ENCODE measurements at places on chromosomes 7 and 10.
A peak's percentile ranks its signal among the peaks of the same experiment; 100 is the strongest.

- no peak for ATAC-seq
These were observed 87.6 kb upstream of the SEMA3D start for GRCh38 chr7:85274454-85274853.

DNA sequence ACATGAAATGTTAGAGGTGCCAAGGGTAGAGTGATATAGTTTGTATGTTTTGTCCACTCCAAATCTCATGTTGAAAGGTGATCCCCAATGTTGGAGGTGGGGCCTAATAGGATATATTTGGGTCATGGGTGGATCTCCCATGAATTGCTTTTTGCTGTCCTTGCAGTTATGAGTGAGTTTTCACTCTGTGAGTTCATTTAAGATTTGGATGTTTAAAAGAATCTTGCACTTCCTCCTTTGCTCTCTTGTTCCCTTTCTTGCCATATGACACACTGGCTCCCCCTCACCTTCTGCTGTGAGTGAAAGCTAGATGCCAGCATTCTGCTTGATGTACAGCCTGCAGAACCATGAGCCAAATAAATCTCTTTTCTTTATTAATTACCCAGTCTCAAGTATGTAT lies 269.2 kb downstream of the ZWINT start:
- no peak for ATAC-seq

DNA sequence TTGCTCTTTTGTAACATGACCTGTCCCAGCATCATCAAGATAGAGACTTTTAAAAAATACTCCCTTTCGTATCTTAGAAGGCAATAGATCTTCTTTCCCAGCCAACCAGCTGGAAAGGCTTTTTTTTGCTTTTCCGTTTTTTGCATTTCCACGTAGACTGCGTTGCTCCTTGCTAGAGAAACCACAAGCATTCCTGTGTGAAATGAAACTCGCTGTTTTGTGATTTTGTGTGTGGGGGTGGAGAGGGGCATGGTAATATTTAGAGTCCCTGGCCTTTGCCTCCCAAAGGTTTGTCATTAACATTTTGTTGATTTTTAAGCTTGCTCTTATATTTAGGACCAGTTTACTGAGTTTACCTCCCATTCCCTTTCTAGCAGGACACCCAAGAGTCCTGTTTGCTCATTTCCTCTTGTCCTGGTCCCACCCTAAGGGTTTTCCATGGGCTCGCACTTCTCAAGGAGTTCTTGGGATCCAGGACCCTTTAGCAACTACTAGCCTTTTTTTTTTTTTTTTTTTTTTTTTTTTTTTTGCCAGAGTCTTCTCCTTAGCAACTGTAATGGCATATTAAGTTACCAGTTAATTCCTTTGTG lies 243.6 kb downstream of the BICC1 start:
- no peak for ATAC-seq

GRCh38 chr10:47095211-47095610 lies 184.0 kb downstream of the PTPN20 start:
- no peak for ATAC-seq

- ATAC-seq: no peak
These were observed 19.9 kb upstream of the CNPY1 start for GRCh38 chr7:155566011-155566836.

GRCh38 chr7:81680120-81680519 lies 89.7 kb downstream of the HGF start:
- no peak for ATAC-seq

GRCh38 chr7:158549176-158549615 lies 38.4 kb downstream of the PTPRN2 start:
- ATAC-seq: no peak

DNA sequence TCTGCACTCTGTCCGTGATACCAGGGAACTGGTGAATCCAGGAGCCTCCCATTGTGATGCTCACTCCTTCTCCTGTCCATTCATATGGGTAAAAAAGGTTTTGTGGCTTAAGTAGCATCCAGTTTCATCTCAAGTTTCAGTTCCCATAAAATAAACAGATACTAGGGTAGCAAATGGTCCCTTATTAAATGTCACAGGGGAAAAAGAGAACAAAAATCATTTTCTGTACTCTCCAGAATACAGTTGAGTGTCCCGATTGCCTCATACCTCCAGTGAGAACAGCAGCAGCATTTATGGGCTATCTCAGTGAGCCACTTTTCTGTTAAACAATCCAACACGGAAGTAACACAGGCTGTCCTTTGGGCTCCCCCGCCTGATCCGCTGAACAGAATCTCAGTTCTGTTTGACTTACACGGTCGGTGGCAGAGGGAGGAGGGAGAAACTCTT lies 179.6 kb downstream of the CELF2 start:
- ATAC-seq: peak; percentile 25

- ATAC-seq: no peak
These were observed 503.5 kb upstream of the TPK1 start for GRCh38 chr7:145339319-145339718.

- no peak for ATAC-seq
These were observed 257.6 kb upstream of the IGFBP3 start for GRCh38 chr7:46178661-46179060.

DNA sequence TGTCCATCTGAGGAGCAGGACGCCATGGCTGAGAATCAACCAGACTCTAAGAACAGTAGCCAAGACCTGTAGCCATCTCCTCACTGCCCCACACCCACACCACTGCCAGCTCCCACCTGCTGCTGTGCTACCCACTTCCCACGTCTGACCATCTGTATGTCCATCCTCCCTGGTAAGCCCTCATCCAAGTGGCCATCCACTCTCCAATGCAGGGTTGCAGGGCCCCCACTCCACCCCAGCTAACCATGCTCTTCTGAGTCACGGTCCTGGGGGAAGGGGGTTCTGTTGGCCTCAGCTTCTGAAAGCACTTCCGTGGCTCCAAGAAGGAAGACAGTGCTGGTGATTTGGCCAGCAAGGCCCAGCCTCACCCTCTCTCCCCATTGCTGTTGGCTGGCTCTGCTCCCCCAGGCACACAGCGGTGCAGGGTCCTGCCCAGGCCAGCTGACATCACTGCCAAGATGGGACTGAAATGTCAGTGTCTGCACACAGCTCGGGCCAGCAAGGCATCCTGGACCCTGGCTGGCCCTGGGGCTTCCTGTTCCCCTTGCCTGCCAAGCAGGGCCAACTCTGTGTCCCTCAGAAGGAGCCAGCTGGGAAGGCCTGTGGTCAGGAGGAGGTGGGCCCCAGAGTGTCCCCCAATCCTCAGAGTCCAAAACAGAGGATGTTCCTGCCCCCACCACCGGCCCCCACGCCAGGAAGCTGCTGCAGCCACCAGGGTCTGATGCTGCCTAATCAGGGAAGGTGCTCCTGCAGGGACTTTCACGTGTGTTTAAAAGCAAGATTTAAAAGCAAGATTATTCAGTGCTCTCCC lies 17.5 kb downstream of the RASGEF1A start:
- ATAC-seq: no peak

- ATAC-seq: peak; percentile 31
These were observed 359.2 kb downstream of the PHF14 start for GRCh38 chr7:11332865-11333228.

DNA sequence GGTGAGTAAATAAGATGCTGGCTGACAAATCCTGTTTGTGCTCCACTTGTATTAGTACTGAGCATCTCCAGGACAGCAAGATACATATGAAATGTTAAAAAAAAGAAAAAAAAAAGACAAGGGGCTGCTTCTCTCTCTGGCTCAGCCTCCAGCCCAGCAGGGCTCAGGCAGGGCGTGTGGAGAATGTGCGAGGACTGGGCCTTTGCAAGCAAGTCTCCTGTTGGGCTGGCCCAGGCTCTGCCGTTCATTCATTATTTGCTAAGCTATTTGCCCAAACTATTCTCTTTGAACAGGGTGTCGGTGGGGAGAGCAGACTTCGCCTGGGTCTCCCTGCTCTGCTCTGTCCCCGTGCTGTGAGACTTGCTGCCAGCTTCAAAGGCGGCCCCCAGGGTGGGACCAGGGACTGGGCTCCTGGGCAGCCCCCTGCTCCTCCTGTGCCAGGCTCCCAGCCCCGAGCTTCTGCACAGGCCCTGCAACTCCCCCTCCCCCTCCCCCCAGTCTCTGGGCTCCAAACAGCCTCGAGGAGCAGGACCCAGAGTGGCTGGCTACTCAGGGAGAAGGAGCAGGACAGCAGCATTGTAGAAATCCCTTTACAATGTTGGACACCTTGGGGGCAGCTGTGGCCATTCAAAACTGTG lies 25.6 kb upstream of the MGMT start:
- no peak for ATAC-seq

DNA sequence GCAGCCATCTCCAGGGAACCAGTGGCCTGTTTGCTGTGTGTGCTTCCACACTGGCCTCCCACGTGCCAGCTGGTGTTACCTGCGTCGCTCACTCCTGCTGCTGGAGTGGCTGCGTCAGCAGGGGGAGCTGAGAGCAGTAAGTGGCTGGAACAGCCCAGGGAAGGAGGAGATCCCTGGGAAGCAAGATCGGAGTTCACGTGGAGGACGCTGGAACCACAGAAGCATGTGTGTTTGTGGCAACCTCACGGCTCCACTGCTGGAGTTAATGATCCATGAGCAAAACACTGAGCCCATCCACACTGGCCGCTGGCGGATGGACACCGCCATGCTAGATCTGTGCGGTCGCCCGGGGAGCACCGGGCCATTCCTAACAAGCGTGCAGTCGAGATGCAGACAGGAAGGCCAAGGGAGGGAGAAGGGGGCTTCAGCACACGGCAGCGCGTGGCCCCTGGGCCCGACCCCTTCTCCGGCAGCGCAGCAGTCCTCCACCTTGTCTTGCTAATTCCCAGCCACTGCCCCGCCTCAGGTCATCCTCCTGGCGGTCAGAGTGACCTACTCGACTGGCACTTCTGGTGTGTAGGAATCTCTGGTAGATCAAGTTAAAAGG lies 68.5 kb upstream of the EEPD1 start:
- no peak for ATAC-seq

- ATAC-seq: no peak
These were observed 19.8 kb downstream of the ZNF467 start for GRCh38 chr7:149753375-149754233.

- ATAC-seq: peak; percentile 54
These were observed 129.0 kb downstream of the DNAH11 start for GRCh38 chr7:21671859-21672258.

DNA sequence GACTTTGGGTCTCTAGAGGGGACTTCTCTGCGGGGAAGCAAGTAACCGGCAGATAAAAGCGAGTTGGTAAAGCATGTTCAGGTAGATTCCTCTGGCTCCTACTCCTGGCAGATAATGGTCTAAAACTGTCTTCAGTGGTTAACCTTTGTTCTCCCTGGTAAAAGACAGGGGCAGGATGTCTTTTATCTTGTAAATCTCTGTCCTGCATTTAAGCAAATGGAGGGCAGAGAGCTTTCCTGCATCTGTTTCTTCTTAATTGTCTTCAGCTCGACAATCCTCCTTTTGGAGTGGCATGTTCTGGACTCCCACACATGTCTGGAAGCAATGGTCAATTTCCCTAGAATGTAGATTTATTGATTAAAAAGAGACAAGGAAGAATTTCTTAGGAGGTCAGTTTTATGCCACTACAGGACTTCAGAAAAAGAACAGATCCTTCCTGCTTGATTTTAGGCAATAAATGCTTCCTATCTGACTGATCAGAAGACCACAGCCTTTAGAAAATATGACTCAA lies 16.6 kb downstream of the C7orf33 start:
- no peak for ATAC-seq

GRCh38 chr7:23394488-23395171 lies 75.7 kb downstream of the IGF2BP3 start:
- ATAC-seq: no peak

GRCh38 chr10:49310460-49310859 lies 11.5 kb downstream of the C10orf71 start:
- ATAC-seq: peak; percentile 94

- ATAC-seq: no peak
These were observed 12.5 kb downstream of the TMEM72 start for GRCh38 chr10:44923611-44924010.

- ATAC-seq: no peak
These were observed 36.8 kb downstream of the SRI start for GRCh38 chr7:88183051-88183450.

- ATAC-seq: no peak
These were observed 50.2 kb downstream of the CXCL12 start for GRCh38 chr10:44334621-44335184.

DNA sequence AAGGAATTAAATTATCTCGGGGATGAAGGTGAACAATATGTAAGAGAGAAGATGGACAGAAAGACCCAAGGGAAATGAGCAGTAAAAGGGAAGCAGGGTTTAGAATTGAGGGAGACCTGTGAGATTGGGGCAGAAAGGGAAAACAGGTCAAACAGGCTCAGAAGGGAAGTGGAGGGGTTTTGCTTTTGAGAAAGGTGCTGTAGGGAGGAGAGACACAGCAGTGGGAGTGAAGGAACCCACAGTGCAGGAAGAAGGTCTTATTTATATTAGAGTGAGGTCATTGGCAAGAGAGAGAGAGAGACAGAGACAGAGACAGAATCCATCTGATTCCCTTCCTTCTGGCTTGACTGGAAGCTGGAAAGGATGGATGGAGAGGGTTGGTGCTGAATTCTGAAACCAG lies 3.5 kb upstream of the TCAF1 start:
- ATAC-seq: no peak

DNA sequence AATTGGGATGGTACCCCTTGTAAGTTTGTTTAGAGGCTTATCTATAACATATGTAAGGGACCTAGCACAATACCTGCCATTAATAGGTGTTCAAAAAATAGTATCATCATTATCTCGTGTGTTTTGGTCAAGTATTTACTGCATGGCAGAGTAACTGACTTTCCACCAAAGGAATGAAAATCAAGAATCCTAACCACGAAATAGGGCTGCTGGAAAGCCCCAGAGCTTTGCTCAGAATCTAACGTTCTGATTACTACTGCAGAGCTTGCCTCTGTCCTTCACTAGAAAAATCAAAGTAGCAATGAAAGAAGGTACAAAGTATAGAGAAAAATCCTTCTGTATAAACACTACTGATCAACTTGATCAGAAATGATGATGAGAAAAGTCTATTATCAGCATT lies 34.9 kb downstream of the DCLRE1C start:
- ATAC-seq: no peak

DNA sequence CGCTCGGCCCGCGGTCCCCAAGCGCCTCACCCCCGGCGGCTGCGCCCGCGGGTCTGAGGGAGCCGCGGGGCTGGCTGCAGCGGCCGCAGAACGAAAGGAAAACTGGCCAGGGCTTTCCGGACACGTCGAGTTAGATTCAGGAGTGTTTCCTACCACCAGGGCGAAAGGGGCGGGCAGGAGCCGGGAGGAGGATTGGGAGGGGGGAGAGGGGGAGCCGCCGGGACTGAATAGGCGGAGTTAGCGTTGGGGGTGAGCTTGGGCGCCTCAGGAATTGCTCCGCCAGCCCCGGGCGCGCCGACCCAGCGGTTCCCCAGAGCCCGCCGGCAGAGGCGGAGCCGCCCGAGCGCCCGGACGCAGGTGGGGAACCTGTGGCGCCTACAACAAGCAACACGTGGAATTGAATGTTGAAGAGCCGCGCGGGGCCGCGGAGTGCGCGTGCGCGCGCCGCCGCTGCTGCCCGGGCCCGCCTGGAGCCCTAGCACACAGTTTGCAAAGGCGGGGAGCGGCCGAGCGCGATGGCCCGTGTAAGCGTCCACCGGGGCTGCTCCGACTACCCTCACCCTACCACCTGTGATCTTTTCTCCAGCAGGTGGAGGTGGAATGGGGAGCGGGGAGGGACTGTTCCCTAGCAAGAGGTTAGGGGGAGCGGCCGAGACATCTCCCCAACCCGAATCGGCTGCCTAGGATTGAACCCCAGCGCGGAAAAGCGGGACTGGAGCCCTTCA lies at the start of gene CADPS2:
TSS of gene CADPS2 (minus strand) at position 104 of the 725 bp plus-strand sequence. CDS start 123 bp downstream, outside the sequence.
- ATAC-seq: peak; percentile 19

Data from activated T-helper 17 cell treated with anti-CD3 and anti-CD28 coated beads, Interleukin-2, amount 50 U/mL, for 72 hours (primary cell).